Activated CD8-positive, alpha-beta memory T cell treated with anti-CD3 and anti-CD28 coated beads, Interleukin-2, amount 10 ng/mL, durations not matched to agents 7 days and 5 days (primary cell): ENCODE measurements at places on chromosomes 7 and 10. TPM values are rescaled to one million over a fixed set of nuclear protein-coding genes. Genes with fewer than 3 reads are reported as not detected.

DNA sequence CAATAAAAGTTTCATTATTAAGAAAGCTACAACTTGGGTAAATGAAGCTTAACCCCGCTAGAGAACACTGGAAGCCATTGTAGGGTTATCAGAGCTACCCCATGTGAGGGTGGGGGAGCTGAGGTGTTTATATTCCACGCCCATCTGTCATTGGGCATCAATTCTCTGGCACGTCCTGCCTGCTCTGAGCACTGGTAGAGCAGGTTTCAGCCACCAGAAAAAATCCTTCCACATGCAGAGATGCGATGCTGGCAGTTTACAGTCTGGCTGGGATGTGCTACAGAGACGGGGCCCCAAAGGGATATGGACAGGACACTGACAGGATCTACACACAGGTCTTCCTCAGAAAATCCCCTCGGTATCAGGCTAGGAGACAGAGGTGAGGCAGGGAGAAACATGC, 15.9 kb upstream of the RAPGEF5 start:
- H3K27ac ChIP-seq, result no peak overlapping the region
- H3K27me3 ChIP-seq, result peaks cover 26% of the 10 kb centered on the region
- H3K4me1 ChIP-seq, result peaks cover 12% of the 10 kb centered on the region
- DNase-seq, result no peak

DNA sequence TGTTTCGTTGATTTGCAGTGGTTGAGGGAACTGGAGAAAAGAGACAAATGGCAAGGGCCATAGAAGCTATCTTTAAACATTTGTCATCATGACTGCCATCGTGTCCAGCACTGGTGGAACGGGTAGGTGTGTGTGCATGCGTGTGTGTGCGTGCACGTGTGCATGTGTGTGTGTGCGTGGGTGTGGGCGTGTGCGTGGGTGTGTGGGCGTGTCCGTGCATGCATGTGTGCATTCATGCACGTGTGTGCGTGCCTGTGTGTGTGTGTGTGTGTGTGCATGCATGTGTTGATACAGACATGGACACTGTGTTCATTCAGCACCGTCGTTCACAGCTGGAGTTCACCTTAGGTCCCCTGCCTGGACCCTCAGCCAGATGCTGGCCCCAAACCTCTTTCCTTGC, 38.1 kb upstream of the AP5Z1 start:
- DNase-seq, result no peak
- H3K4me1 ChIP-seq, result peaks cover 40% of the 10 kb centered on the region
- H3K27ac ChIP-seq, result no peak overlapping the region
- no peak overlapping the region for H3K4me3 ChIP-seq
- H3K27me3 ChIP-seq, result no peaks in the 10 kb centered on the region

DNA sequence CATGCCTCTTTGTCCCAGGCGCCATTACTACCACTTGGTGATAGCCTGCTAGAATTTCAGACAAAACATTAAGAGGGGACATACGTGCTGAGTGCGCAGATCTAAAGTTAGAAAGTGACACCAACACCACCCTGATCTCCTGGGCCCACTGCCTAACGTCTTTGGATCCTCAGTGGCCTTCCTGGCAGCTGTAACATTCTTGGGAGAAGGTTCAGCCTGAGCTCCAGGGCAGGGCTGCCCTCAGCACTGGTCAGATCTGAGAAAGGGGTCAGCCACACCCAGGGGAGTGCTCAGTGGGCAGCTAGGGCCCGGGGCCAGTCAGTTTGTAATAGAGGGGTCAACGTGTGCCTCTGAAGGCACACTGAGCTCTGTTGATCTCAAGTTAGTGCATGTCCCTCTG, 48.4 kb downstream of the ZCCHC24 start:
- no peaks in the 10 kb centered on the region for H3K36me3 ChIP-seq
- DNase-seq, result no peak
- H3K27me3 ChIP-seq, result no peaks in the 10 kb centered on the region
- no peak overlapping the region for H3K4me3 ChIP-seq

DNA sequence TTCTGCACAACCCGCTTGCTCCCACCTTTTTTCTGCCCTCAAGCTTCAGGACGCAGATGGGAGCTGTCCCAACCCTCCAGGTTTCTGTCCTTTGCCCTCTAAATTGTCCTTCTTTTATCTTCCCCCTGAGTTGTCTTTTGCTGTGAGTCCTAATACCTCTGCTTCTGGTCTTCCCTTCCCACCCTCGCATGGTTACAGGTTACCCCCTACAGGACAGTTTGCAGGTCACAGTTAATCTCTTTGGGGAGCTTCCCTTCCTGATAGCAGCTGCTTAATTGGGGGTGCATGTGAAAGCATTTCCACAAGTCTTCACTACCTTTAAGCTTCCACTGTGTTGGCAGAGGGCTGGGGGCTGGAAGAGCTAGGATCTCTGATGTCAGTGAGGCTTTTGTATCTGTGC, 121.5 kb upstream of the CXCL12 start:
- H3K36me3 ChIP-seq, result no peaks in the 10 kb centered on the region
- DNase-seq, result no peak
- no peak overlapping the region for H3K4me3 ChIP-seq
- H3K27ac ChIP-seq, result no peak overlapping the region

RADIL gene
- total RNA-seq, result not detected

DNA sequence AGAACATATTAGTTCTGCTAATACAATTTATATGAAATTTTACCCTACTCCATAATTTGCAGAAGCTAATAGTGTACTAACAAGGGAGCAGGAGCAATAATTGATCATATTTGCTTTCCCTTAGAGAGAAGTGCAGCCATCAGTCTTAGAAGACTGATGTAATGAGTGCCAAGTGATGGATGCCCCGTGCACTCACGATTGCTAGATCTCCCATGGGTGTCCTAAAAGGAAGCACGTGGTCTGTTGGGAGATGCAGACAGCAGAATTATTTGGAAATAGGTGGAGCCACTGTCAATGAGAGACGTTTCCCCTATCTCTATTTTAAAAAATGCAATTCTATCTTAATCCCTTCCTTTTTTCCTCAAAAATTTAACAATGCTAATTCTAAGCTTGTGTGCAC, 772.2 kb upstream of the C7orf33 start:
- H3K4me3 ChIP-seq, result no peak overlapping the region
- no peaks in the 10 kb centered on the region for H3K4me1 ChIP-seq
- H3K27me3 ChIP-seq, result no peaks in the 10 kb centered on the region
- H3K27ac ChIP-seq, result no peak overlapping the region
- no peak for DNase-seq
